ENCODE measurements at places on chromosomes 11 and 22.

DNA sequence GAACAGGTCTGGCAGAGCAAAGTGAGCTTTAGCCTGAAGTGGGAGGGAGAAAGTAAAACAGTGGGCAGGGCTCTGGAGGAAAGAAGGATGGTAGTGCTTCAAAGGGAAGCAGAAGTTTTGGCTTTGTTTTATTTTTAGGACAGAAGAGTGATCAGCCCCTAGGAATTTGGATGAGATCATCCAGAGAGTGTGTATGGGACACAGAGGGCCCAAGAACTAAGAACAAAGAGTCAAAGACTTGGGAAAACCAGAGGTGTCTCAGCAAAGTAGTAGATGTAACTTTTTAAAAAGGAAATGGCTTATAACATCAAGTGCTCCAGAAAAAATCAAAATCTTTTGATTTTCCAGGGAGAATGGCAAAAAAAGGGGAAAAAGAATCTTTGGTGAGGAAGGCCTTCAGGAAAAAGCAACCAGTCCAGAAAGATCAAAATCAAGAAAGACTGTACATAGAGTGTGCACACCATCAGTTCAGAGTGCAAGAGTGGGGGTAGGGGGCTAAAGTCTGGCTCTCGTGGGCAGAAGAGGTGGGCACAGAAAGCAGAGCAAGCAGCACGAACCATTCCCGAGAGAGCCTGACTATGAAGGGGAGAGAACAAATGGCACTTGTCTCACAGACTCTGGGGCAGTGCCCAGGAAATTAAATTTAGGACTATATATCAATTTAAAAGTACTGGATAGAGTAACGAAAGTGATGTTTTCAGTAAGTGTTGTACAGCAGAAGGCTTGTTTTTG is 30.0 kb downstream of the MAPK1 start:
- no peak for DNase-seq

- no peak for DNase-seq
Measured at GRCh38 chr11:73194034-73194507, 24.0 kb upstream of the P2RY2 start.

GRCh38 chr11:34254011-34254410 is 103.8 kb downstream of the ABTB2 start:
- no peak for DNase-seq

GRCh38 chr22:33073989-33074418 is 15.8 kb upstream of the SYN3 start:
- no peak for DNase-seq

GRCh38 chr22:49026494-49027367 is 800.9 kb downstream of the BRD1 start:
- DNase-seq = no peak

- no peak for DNase-seq
Measured at GRCh38 chr22:28619236-28619635, 60.4 kb downstream of the TTC28 start.

DNA sequence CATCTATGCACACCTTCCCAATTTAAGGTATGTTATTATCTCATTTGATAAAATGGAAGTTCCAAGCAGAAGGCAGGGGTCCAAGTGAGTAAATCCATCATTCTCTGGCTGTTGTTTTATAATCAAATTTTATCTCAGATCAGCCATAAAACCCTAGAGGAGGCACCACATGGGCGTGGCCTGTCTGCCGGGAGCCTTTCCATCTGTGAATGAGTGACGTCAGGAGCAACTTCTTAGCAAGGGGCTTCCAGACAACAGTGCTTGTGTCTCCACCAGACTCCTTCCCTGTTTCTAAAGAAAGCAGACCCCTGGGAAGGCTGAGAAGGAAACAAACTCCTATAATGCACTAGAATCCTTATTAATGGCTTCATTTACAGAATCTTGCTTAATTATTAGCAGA is 13.5 kb downstream of the SEZ6L start:
- no peak for DNase-seq

- DNase-seq = no peak
Measured at GRCh38 chr11:66076561-66076960, 6.5 kb downstream of the PACS1 start.

DNA sequence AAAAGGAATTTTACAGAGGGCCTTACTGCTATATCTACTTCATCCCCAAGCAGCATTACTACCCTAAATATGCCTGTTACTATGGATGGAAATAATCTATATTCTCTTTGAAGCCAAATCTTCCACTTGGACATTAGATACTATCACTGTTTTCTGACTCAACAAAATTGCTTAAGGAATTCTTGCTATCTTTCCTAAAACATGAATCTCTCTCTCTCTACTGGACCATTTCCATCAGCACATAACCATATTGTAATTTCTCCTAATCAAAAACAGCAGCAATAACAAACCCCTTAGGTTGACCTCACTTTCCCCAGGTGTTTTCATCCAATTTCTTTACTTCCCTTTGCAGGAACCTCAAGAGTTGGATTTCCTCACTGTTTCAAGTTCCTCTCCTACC is 67.9 kb upstream of the BLID start:
- no peak for DNase-seq
